ENCODE measurements at places on chromosomes 6 and 20. TPM values are rescaled to one million over a fixed set of nuclear protein-coding genes. Genes with fewer than 3 reads are reported as not detected.

DNA sequence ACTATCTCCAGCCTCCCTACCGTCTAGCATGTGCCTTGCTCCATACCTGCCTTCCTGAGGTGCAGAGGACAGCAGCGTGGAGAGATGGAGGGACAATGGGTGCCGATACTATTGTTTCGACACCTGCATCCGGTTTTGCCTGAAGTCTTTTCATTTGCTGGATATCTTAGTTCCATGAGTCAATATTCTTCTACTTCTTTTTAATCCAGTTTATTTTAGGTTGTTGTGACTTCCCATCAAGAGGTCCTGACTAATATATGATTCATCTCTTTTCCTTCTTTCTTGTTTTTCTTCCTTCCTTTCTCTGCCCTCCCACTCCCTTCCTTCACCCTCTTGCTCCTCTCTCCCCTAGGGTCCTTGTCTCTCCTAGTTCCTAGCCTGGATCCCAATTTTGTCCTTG, 91.4 kb downstream of the CDH26 start:
- no peaks in the 10 kb centered on the region for H3K36me3 ChIP-seq
- no peak overlapping the region for H3K27ac ChIP-seq
- H3K4me3 ChIP-seq: no peak overlapping the region
- no peak for DNase-seq
- H3K27me3 ChIP-seq: no peaks in the 10 kb centered on the region

- no peaks in the 10 kb centered on the region for H3K27me3 ChIP-seq
- peak overlapping the region; percentile 81 for H3K4me3 ChIP-seq
- peaks cover 76% of the 10 kb centered on the region for H3K4me1 ChIP-seq
- H3K27ac ChIP-seq: peak overlapping the region; percentile 92
- peaks cover 35% of the 10 kb centered on the region for H3K36me3 ChIP-seq
- DNase-seq: no peak
These were observed 796 bp downstream of the PHF20 start for GRCh38 chr20:35772563-35773058.

The SCRT2 gene
- not detected for total RNA-seq

The RPP40 gene
- 7.7 TPM for total RNA-seq

- DNase-seq: no peak
- no peak overlapping the region for H3K27ac ChIP-seq
- no peaks in the 10 kb centered on the region for H3K36me3 ChIP-seq
- no peak overlapping the region for H3K4me3 ChIP-seq
These were observed 43.4 kb upstream of the RALGAPA2 start for GRCh38 chr20:20755674-20756319.

- H3K4me1 ChIP-seq: peaks cover 39% of the 10 kb centered on the region
- H3K4me3 ChIP-seq: peak overlapping the region; percentile 75
- peak; percentile 56 for DNase-seq
- peak overlapping the region; percentile 86 for H3K27ac ChIP-seq
- H3K36me3 ChIP-seq: peaks cover 11% of the 10 kb centered on the region
- H3K27me3 ChIP-seq: no peaks in the 10 kb centered on the region
These were observed 714 bp downstream of the AIF1 start for GRCh38 chr6:31615748-31616147.

Data from activated CD4-positive, alpha-beta T cell treated with anti-CD3 and anti-CD28 coated beads for 36 hours (primary cell).